Astrocyte (in vitro differentiated cells and primary cell): ENCODE measurements at places on chromosomes 3 and 15.

DNA sequence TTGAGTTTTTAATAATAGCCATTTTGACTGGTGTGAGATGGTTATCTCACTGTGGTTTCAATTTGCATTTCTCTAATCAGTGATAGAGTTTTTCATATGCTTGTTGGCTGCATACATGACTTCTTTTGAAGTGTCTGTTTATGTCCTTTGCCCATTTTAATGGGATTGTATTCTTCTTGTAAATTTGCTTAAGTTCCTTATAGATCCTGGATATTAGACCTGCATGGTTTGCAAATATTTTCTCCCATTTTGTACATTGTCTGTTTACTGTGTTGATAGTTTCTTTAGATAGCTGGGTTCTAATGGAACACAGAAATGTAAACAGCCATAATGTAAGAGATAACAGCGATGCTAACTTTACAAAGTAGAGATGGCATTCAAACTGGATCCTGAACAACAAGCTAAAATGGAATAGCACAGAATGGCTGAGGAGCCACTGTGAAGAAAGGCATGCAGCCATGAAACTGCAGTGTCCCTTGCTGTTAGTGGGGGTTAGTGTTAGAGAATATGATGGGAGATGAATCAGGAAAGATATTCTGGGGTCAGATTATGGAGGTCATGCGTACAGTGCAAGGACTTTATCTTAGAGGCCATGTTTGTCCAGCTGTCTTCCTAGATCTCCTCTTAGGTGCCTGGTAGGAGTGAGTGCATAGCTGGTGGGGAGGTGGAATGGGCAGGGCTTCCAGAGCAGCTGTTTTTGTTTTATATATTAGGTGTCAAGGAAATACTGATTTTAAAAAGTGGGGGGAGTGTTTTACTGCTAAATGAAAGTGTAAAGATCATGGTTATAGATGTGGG is 48.1 kb downstream of the BBS4 start:
- DNase-seq, result no peak

GRCh38 chr15:34773917-34774316 is 19.1 kb upstream of the GJD2 start:
- no peak for DNase-seq

- DNase-seq, result peak; percentile 33
Measured at GRCh38 chr3:194828116-194828515, 142.4 kb downstream of the FAM43A start.

DNA sequence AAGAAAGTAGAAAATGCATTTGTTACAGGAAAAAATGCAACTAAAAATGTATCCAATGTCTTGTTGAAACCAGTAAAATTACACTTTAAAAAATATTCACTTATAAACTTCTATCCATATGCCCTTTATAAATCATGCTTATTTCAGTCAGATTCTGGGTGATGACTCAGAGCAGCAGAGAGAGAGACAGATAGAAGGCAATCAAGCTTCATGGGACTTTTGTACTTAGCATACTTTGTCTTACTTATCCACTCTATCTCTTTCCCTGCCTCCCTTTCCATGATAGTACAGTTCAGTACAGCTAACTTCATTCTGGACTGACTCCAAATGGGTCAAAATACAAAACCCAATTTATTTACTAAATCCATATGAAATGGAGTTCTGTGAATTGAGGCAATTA is 1438.2 kb downstream of the ZPLD1 start:
- DNase-seq, result no peak

- DNase-seq, result peak; percentile 85
Measured at GRCh38 chr3:42066516-42067181, 24.5 kb upstream of the TRAK1 start.
